Stimulated activated CD4-positive, alpha-beta T cell treated with anti-CD3 and anti-CD28 coated beads, Interleukin-2, amount 100 ng/mL, for 24 hours (primary cell): ENCODE measurements at places on chromosomes 7 and 10.
A peak's percentile ranks its signal among the peaks of the same experiment; 100 is the strongest.

DNA sequence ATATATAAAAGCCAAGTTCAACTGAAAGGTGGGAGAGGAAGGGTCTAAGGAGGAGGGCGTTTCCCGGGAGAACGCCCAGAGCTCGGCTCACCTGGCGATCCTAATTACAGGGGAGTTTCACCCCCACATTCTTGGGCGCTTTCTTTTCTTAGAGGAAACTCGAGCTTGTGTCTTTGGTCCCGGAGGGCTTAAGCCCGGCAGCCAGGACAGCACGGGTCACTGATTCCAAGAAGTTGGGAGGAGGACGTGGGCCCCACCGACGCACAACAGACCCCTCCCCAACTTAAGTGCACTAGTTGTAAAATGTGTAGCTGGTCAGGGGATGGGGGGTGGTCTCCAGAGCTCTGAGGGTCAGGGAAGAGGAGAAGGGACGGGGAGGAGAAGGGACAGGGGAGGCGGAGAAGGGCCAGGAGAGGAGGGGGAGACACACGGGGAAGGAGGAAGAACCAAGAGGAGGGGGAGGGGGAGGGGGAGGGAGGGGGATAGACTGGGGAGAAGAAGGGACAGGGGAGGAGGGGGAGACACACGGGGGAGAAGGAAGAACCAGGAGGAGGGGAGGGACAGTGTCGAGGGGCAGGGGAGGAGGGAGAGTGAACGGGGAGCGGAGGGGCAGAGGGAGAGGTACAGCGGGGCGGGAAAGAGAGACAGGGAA lies 874 bp downstream of the BAIAP2L1 start:
- no peak for DNase-seq

GRCh38 chr10:36666451-36666850 lies 458.9 kb upstream of the ANKRD30A start:
- DNase-seq = no peak

DNA sequence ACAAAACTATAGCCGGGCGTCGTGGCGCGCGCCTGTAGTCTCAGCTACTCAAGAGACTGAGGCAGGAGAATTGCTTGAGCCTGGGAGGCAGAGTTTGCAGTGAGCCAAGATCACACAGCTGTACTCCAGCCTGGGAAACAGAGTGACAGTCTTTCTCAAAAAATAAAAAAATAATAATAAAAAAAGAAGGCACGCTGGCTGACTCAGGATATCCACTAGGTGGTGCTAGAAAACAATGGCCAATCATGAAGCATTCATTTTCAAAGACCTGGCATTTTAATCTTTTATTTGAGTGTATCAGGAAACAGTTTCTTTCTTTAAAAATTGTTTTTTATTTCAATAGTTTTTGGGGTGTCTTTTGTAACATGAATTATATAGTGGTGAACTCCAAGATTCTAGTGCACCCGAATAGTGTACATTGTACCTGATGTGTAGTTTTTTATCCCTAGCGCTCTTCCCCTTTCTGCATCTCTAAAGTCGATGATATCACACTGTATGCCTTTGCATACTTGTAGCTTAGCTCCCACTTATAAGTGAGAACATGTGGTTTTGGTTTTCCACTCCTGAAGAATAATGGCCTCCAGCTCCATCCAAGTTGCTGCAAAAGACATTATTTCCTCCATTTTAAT lies 88.6 kb downstream of the LYZL1 start:
- no peak for DNase-seq

DNA sequence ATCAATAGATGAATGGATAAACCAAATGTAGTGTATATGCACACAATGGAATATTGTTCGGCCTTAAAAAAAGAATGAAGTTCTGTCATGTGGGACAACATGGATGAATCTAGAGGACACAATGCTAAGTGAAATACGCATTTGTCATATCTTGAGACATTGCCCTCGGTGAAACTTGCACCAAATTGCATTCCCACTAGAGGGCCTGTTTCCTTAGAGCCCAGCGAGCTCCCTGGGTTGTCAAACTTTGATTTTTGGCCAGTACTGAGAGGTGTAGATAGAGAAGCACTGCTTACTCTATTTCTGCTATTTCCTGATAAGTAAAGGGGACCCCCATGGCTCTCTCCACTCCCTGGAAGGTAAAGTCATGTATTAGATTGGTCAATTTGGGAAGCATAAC lies 157.1 kb downstream of the GPAM start:
- DNase-seq = no peak

DNA sequence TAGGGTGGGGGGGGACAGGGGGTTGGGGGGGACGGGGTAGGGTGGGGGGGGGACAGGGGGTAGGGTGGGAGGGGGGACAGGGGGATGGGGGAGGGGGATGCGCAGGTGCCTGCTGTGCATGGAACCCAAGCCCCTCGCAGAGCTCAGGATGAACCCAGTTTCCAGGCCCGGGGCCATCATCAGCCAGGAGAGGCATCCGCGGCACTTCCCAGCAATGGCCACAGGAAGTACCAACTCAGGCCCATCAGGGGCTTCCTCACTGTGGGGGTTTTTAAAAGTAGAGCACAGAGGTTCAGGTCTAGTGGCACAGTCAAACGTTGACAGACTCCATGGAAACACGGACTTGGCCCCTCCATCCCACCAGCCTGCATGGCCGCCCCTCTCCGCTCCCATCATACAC lies 172.7 kb downstream of the DIP2C start:
- DNase-seq = no peak

DNA sequence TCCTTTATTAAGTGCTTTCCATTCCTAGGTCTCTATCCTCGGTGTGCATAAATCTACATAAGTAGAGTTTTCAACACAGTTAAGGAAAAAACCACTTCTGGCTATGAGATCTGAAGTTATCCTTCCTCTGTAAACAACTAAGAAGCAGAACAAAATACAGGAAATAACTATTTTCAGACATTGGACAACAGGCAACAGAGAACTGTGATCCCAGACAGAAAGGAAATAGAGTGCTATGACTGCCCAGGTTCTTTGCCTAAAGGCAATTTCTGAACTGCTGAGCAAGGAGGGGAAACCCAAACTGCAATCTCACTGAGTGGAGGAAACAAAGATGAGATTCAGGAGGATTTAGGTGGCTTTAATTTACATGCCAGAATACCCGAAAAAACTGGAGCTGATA lies 285.4 kb downstream of the SNX13 start:
- no peak for DNase-seq

- DNase-seq = no peak
These were observed 5.7 kb downstream of the LRRC20 start for GRCh38 chr10:70376436-70377378.

DNA sequence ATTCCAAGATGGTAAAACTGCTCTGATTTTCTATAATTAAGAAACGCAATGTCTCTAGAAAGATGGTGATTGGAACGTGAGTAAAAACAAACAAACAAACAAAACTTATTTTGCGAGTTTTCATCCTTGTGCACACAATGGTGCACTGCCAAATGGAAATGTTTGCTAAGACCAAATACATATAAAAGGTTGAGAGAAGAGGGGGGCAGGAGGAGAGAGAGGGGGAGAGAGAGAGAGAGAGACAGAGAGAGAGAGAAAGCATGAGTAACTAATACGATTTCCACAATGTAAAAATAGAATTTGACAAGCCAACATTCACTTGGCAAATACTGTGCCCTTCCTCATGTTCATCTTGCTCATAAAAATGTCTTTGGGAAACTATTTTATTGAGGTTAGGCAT lies 375.4 kb downstream of the CNTNAP2 start:
- no peak for DNase-seq

DNA sequence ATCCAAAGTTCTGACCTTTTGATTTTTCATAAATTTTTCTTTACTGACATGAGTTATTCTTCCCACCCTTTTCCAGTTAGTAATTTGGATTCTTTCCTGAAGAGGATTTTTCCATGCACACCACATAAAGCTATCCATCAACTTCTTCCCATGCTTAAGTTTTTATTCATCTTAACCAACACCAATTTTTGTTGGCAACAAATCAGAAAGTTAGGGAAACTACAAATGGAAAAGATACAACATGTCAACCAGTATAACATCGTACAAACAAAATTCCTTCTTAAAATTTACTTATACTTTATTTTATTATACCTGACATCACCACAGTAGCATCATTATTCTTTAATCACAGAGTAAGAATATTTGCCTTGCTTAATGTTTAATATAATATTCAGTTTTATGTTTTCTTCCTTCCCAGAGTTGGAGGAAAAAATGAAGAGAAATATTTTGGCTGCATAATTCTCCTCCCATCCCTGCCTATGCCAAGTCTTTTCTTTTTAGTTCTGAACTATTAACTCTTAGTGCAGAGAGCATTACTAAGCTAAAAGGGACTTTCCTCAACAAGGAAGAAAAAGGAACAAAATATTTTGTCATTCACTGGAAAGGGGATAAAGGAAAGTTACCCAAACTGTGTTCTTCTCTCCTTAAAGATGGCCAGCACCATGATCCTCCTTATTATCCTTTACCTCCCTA lies 67.5 kb upstream of the MEOX2 start:
- no peak for DNase-seq

DNA sequence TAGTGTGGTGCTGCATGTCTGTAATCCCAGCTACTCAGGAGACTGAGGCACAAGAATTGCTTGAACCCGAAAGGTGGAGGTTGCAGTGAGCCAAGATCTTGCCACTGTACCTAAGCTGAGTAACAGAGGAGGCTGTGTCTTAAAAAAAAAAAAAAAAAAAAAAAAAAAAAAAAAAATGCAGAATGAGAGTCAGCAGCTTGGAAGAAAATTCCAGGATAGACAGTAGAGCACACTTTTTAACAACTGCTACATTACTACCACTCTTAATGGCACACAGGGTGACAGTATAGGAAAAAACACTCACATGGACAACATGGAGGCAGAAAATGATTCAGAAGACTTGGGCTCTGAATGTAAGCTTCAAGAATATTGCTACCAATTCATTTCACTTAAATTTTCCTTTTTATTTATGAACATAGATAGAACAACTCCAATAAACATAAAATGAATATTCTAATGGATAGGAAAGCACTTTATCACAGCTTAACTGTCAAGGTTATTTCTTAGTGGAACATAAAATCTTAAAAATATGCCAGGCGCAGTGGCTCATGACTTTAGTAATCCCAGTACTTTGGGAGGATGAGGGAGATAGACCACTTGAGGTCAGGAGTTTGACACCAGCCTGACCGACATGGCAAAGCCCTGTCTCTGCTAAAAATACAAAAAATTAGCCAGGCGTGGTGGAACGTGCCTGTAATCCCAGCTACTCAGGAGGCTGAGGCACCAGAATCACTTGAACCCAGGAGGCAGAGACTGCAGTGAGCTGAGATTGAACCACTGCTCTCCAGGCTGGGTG lies 31.5 kb downstream of the CHCHD3 start:
- no peak for DNase-seq

DNA sequence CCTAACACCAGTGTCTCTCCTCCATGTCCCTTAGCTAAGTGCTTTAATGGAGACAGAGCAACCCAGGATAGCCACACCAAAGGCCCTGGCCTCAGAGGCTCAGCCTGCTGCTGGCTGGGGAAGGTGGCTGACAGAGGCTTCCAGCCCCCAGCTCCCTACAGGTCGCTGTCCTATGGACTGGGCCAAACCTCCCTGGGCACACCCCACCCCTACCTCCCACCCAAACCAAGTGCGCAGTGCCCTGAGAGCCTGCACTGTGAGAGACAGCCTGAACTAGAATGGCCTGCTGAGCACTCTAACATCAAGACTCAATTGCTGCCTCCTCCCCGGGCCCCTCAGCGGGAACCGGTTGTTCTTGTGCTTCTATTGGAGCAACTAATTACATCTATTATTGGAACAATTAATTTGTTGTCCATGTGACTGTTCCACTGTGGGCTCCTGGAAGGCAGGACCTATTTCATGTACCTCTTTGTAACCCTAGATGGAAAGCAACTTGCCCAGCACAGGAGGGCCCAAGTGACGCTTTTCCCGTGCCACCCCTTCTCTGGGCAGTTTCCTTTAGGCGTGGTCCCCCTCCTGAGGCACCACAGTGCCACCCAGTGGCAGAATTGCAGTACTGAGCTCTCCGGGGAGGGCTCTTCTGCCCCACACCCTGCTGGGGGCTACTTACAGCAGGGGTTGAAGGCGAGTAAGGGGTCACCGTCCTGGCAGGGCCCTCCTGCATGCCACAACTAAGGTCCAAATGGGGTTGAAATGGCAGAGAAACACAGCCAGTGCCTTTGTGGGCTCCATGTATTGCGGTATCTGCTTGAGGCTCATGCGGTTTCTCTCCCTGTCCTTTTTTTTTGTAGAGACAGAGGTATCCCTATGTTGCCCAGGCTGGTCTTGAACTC lies 63.7 kb upstream of the WAPL start:
- DNase-seq = peak; percentile 79

DNA sequence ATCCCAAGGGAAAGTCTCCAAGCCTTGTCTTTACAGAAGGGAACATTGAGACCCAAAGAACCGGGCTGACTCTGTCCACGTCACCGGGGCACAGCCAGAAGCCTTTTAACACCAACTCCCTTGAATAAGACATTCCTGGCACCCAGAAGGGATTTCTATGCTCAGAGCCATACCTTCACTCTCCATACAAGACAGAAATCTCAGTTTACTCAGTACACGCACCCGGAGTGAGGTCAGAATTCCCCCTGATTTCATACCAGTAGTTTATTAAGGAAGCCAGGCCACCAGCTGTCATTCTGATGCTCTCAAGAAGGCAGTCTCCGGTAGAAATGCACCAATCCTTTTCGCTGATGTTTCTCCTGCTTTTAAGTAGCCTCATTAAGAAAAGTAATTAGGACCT lies 134.2 kb upstream of the KCNMA1 start:
- no peak for DNase-seq

- peak; percentile 18 for DNase-seq
These were observed 3.3 kb downstream of the LBX1 start for GRCh38 chr10:101225846-101226421.
